ENCODE measurements at places on chromosomes 5 and 9.

GRCh38 chr5:16885635-16886365, 50.3 kb downstream of the MYO10 start:
- DNase-seq: no peak

GRCh38 chr5:179472174-179472573, 78.2 kb upstream of the RUFY1 start:
- DNase-seq: no peak

GRCh38 chr5:173864126-173865050, 23.8 kb upstream of the CPEB4 start:
- DNase-seq: no peak

DNA sequence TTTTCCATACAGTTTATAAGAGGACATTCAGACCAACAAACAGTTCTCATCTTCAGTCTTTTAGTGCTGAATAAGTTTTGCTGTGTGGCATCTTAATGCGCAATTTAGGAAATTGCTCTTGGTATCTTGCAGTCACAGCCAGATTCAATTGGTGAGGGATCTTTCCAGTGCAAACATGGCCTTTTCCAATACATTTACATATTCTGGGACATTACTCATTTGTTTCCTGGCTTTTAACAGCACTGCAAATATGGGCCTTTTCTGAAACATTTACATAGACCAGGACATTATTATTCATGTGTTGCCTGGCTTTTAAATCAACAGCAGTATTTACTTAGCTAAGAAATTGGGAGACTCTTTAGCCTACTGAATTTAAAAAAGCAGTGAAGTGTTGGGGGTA, 22.7 kb downstream of the ANKRD33B start:
- no peak for DNase-seq

- no peak for DNase-seq
Measured at GRCh38 chr5:109177227-109177626, 232.5 kb downstream of the PJA2 start.

DNA sequence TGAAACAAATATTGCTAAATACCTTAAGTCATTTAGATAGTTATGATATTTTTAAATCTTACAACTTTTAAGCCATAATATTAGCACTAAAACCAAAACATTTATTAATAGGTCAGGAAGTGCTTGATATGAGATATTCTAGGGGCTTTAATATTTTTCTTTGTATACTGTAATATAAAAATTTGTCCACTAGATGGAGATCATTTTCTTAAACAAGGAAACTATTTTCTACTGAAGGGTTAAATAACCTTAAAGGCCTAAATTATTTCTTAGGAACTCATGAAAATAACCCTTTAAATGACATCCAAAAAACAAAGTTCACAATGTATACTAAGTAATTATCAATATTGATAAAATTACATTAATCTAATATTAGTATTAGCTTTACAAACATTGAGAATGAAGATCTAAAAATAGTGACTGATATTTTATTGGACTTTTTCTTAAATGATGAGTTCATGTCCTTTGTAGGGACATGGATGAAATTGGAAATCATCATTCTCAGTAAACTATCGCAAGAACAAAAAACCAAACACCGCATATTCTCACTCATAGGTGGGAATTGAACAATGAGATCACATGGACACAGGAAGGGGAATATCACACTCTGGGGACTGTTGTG, 635.7 kb downstream of the RAB3C start:
- DNase-seq: no peak
